ENCODE measurements at places on chromosomes 16 and 17. TPM values are rescaled to one million over a fixed set of nuclear protein-coding genes. Genes with fewer than 3 reads are reported as not detected.

The SALL1 gene
- total RNA-seq = 0.25 TPM

The ZNRF1 gene
- 16.9 TPM for total RNA-seq

The MYH1 gene
- not detected for total RNA-seq

The KRTAP1-1 gene
- not detected for total RNA-seq

The ODAD4 gene
- total RNA-seq = 1.4 TPM

The C1QL1 gene
- 33.0 TPM for total RNA-seq

The ITGAD gene
- total RNA-seq = not detected

The C16orf90 gene
- not detected for total RNA-seq

The ADAMTS18 gene
- total RNA-seq = not detected

The TEKT5 gene
- total RNA-seq = not detected

The HBQ1 gene
- total RNA-seq = 6.9 TPM

The NPIPB9 gene
- total RNA-seq = 2.7 TPM

The MYH13 gene
- total RNA-seq = not detected

The TP53TG3B gene
- not detected for total RNA-seq

The DOC2B gene
- total RNA-seq = 0.82 TPM

The SAMD14 gene
- 0.18 TPM for total RNA-seq

The ZSCAN10 gene
- not detected for total RNA-seq

The SPIRE2 gene
- 6.6 TPM for total RNA-seq

The KRTAP16-1 gene
- not detected for total RNA-seq

The COPZ2 gene
- total RNA-seq = 12.3 TPM

The MPP2 gene
- 1.7 TPM for total RNA-seq

The PABPN1L gene
- total RNA-seq = not detected

The TP53TG3C gene
- total RNA-seq = 0.31 TPM

The SCNN1G gene
- total RNA-seq = 0.07 TPM

The KRT33B gene
- total RNA-seq = 0.06 TPM

The TPSG1 gene
- not detected for total RNA-seq

The CARD14 gene
- total RNA-seq = 0.15 TPM

The TBX2 gene
- 5.9 TPM for total RNA-seq

The HYDIN gene
- 0.47 TPM for total RNA-seq

The GALNS gene
- 47.3 TPM for total RNA-seq

The KRTAP2-1 gene
- not detected for total RNA-seq

The KRTAP4-1 gene
- total RNA-seq = 0.25 TPM

The CACNG4 gene
- total RNA-seq = 13.0 TPM

The AANAT gene
- 0.51 TPM for total RNA-seq

The PIK3R5 gene
- not detected for total RNA-seq

The DHRS7C gene
- total RNA-seq = not detected

The MT1H gene
- total RNA-seq = not detected

All from A549 treated with RU486 at 1 μM for 4 hours (cell line).